ENCODE measurements at places on chromosomes 12 and 14. TPM values are rescaled to one million over a fixed set of nuclear protein-coding genes. Genes with fewer than 3 reads are reported as not detected.

USP44 gene
- total RNA-seq = 4.1 TPM

KRT5 gene
- total RNA-seq = not detected

KCNC2 gene
- not detected for total RNA-seq

IAPP gene
- total RNA-seq = not detected

SERPINA10 gene
- not detected for total RNA-seq

NOXRED1 gene
- 0.46 TPM for total RNA-seq

PLBD1 gene
- not detected for total RNA-seq

MGP gene
- total RNA-seq = not detected

HOXC10 gene
- not detected for total RNA-seq

RND1 gene
- 3.3 TPM for total RNA-seq

MYL2 gene
- not detected for total RNA-seq

BHLHE41 gene
- not detected for total RNA-seq

GALNT6 gene
- 11.7 TPM for total RNA-seq

NAV3 gene
- not detected for total RNA-seq

B4GALNT1 gene
- total RNA-seq = 1.5 TPM

B3GNT4 gene
- total RNA-seq = 2.6 TPM

SDSL gene
- total RNA-seq = 1.5 TPM

POTEG gene
- total RNA-seq = not detected

CSRP2 gene
- total RNA-seq = 2.0 TPM

TAS2R43 gene
- 0.81 TPM for total RNA-seq

MOAP1 gene
- total RNA-seq = 15.9 TPM

PCED1B gene
- 82.3 TPM for total RNA-seq

TAS2R30 gene
- total RNA-seq = 0.87 TPM

PLD4 gene
- total RNA-seq = not detected

SLC5A8 gene
- total RNA-seq = not detected
